ENCODE measurements at places on chromosomes 3 and 15.
A peak's percentile ranks its signal among the peaks of the same experiment; 100 is the strongest.

DNA sequence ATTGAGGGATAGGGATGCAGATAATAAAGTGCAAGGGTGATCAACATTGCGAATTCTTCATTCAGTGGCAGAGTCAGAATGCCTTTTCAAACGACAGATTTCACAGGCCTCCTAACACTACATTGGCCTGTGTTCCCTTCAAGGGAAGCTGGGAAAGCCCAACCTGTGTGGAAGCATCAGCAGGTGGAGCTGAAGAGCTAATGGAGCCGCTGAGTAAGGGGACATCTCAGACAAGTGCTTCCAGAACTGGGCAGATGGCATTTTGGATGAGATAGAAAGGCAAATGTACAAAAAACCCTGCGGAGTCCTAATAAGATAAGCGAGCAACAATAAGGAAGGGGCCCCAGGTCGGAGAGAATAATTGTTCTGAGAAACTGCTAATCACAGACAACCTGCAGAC, 8.5 kb upstream of the SLC24A5 start:
- DNase-seq = peak; percentile 32

GRCh38 chr3:31680072-31680870, 147.5 kb downstream of the STT3B start:
- DNase-seq = no peak

DNA sequence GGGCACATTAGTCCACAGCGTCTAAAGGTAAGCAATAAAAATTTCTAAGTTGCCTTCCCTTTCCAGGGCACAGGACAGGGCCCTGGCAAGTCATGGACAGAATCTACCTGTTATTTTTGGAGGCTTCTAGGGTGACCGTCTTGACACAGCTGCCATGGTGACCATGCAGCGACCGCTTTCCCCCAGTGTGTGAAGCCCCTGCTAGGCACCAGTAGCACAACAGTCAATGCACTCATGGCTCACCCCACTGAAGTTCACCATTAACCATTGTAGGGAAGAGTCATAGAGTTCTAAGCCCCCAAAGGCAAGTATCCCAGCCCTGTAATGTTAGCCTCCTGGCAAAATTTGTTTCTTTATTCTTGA, 43.8 kb upstream of the SLCO2A1 start:
- no peak for DNase-seq

DNA sequence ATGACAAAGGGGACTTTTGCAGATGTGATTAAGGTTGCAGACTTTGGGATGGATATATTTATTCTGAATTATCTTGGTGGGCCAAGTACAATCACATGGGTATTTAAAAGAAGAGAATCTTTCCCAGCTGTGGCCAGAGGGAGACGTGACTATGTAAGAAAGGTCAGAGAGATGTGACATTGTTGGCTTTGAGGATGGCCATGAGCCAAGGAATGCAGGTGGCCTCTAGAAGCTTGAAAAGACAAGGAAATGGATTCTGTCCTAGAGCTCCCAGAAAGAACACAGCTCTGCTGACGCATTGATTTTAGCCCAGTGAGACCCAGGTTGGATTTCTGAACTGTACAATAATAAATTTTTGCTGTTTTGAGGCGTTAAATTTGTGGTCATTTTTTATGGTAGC, 616.0 kb upstream of the TBL1XR1 start:
- DNase-seq = no peak

- DNase-seq = no peak
Observed at GRCh38 chr3:148221303-148221702, 476.4 kb upstream of the AGTR1 start.

DNA sequence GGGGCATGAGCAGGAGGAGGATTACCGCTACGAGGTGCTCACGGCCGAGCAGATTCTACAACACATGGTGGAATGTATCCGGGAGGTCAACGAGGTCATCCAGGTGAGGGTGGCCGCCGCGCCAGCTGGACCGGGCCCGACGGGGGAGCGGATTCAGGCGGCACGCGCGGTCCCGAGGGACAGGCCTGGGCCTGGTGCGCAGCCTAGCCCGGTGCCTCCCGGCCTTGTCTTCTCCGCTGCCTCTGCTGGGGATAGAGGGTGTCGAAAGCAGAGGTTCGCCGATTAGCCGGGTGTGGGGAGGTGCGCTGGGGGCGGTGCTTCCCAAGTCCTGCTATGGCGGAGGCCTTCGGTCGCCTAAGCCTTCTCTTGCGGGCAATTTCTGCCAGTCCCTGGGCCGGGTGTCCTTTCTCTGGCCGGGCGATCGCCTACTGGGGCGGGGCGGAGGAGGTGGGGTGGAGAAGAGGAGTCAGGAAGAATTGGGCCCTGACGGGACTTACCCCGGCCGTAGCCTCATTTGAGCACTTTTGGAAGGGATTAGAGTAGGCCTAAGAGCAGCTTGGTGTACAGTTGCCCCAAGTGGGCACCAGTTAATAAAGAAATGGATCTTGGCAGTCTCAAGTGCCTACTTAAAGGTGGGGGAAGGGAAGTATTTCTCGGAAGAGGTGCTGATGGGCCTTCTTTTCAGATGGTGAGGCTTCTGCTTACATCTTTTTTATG, 940 bp downstream of the ARIH1 start:
- DNase-seq = peak; percentile 77

DNA sequence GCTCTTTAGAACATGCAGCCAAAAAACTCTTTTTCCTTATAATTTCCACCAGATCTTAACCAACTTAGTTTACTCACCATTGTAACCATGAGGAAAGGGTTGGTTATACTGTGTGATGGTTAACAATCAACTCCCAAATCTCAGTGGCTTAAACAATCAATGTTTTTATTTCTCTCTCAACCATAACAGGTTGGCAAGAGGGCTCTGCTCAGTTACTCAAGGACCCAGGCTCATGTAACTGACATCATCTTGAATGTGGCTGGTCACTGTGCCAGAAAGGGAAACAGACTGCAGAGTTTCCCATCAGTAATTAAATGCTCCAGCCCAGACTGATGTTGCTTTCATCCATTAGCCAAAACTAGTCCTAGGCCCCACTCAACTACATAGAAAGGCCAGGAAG, 69.0 kb downstream of the ANKRD28 start:
- DNase-seq = peak; percentile 9
